ENCODE measurements at places on chromosomes 11 and 22.

- DNase-seq: no peak
These were observed 9.9 kb upstream of the APOBEC3A start for GRCh38 chr22:38947321-38948140.

GRCh38 chr11:94494126-94494680, 419 bp downstream of the ANKRD49 start:
- DNase-seq: no peak

- no peak for DNase-seq
These were observed 3.4 kb downstream of the CAPN1 start for GRCh38 chr11:65185171-65185570.

DNA sequence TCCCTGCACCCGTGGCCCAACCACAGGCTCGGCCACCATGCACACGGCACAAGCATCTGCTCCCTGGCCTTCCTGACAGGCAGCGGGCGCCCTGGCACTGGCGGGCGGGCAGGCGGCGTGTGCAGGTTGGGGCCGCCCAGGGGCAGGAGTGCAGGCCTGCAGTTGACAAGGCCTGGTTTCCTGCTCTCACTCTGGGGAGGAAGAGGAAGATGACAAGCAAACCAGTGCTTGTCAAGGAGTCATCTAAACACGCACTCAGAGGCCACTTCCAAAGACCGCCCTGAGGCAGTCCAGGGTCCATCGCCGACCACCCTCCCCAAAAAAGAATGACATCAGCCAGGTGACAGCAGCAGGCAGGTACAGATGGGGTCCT, 65.3 kb upstream of the LINC01488 start:
- no peak for DNase-seq

GRCh38 chr11:25766332-25767015, 565.5 kb upstream of the ANO3 start:
- no peak for DNase-seq

DNA sequence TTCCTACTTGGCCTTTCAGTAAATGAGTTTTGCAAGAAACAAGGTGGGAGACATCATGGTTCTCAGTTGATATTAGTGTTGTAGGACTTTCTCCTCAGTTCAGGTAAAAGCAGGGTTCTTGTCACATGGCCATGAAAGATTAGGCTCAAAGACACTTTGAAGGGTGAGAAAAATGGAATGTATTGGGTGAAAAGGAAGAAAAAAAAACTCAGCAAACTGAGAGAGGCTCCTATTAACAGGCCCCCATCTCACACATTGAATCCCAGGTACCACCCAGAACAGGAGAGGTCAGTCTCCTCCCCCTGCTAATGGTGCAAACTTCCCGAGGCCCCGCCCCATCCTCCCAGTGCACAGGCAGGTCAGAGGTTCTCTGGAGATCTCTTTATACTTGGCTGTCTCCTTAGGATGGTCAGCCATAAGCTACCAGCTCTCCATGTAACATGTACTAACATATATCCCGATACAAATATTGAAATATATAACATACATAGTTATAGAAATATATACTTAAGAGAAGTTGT, 62.2 kb downstream of the MICAL2 start:
- DNase-seq: no peak

DNA sequence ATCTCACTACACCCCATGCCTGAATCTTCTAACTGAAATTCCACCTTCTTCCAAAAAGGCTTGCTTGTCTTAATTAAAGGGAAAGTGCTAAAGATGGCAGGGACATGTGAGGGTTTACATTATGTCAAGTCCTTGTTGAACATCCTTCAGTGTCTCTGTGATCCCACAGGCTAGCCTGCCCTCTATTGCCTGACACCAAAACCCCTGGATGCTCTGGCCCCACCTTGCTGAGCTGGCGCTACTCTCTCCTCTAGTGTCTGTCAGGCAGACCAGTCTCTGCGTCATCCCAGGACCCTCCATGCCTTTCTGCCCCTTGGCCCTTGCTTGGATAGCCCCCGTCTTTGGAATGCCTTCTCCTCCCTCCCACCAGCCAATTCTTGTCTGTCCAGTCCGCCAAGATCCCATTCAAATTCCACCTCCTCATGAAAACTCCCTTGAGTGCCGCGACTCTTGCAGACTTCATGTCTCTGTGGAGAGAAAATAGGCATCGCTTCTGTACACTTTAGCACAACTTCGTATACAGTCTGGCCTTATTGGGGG, 69.3 kb downstream of the PKNOX2 start:
- no peak for DNase-seq

DNA sequence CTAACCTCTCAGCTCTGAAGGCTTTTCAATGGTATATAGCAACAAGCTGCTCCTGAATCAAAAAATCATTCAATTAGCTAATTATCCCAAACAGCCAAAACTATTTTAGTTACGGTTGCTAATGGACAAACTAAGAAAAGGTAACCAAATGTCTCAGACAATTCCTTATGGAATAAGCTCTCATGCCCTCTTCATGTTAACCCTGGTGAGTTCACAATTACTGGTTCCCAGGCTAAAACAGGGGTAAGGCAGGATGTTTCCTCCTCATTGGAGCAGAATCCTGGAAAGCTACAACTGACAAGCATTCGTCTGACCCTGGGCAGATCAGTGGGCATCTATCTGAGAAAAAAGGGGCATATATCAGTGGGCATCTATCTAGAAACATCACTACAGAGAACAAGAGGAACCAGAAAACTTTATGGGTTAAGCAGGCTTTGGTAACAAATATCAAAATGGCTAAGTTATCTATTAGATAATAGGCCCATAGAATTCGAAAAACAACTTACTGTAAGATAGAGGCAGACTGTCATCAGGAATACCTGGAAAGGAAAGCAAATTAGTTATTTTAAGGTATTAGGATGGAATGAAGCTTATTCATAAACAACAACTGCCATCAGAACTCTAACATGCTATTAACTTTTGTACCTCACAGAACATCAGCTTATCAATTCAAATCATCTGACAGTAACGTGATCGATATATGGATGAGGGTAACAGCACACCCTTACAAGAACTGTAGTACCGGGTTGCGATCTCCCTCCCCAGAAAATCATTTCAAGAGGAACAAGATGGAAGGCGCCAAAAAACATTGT, 14.8 kb upstream of the WDR74 start:
- DNase-seq: no peak

DNA sequence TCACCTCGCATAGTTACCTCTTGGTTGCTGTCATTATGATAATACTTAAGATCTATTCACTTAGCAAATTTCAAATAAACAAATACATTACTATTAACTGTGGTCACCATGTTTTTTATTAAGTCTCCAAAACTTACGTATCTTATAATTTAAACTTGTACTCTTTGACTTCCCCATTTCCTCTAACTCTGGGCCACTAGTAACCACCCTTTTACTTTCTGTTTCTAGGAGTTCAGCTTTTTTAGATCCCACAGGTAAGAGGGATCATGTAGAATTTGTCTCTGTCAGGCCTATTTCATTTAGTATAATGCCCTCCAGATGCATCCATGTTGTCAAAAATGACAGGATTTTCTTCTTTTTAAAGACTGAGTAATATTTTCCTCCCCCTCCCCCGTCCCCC, 212.4 kb upstream of the C11orf87 start:
- DNase-seq: no peak

DNA sequence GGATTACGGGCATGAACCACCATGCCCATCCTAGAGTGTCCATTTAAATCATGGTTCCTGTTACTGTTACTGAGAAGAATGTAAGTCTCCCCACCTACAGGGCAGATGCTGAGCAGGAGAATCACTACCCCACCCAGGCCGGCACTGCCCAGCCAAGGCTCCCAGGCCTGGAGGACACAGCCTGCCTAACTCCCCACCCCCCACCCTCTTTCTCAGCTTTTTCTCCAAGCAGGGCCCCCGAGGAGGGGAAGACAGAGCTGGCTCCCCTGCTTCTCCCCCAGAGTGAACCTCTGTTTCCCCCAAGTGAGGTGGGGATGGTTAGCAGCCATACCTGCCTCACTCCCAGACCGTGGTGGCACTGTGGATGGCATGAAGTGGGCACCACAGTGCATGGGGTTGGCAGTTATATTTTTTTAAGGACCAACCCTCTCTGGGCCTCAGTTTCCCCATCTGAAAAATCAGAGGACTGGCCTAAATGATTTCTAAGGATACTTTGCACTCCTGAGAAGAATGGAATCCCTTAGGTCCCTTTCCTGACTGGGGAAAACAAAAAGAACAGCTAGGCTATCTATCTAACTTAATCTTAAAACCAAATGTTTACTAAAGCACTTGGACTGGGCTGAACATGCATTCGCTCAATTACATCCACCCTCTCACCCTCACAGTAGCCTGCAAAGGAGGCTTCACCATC, 5.0 kb downstream of the CBX7 start:
- DNase-seq: no peak

DNA sequence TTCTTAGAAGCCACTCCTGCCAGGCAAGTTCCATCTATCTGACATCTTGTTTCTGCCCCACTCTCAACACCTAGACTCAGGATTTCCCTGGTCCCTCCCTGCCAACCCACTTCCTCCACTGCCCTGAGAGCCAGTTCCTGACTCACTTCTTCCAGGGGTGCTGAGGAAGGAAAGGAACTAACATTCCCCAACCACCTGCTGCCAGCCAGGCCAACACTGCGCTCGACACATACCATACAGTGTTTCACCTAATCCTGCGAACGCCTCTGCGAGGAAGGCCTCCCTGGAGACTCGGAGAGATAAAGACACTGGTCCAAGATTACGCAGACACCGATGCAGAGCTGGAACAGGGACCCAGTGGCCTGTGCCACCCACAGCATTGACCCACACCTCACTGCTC, 40.2 kb downstream of the MICAL3 start:
- DNase-seq: no peak

DNA sequence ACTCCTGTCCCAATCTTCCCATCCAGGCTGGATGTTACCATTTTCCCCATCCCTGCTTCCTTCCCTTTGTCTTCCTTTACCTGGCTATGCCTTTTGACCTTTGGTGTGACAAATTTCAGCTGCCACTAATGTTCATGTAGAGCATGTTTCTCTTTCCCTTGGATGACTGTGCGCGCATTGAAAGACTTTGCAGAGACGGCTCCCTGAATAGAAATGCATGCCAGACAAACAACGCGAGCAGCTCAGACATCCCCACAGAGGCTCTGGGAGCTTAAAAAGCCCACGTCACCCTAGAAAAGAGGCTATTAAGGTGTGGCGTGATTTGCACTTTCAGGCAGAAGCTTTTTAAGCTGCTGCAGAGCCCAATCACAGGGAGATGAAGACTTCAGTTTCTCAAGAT, 202.0 kb downstream of the NTM start:
- DNase-seq: no peak

- peak; percentile 37 for DNase-seq
These were observed 23.4 kb upstream of the RIC3 start for GRCh38 chr11:8192016-8192895.

- DNase-seq: no peak
These were observed 1.4 kb downstream of the KDELR3 start for GRCh38 chr22:38469306-38469781.

GRCh38 chr11:122138744-122139594, 23.0 kb upstream of the BLID start:
- DNase-seq: no peak

DNA sequence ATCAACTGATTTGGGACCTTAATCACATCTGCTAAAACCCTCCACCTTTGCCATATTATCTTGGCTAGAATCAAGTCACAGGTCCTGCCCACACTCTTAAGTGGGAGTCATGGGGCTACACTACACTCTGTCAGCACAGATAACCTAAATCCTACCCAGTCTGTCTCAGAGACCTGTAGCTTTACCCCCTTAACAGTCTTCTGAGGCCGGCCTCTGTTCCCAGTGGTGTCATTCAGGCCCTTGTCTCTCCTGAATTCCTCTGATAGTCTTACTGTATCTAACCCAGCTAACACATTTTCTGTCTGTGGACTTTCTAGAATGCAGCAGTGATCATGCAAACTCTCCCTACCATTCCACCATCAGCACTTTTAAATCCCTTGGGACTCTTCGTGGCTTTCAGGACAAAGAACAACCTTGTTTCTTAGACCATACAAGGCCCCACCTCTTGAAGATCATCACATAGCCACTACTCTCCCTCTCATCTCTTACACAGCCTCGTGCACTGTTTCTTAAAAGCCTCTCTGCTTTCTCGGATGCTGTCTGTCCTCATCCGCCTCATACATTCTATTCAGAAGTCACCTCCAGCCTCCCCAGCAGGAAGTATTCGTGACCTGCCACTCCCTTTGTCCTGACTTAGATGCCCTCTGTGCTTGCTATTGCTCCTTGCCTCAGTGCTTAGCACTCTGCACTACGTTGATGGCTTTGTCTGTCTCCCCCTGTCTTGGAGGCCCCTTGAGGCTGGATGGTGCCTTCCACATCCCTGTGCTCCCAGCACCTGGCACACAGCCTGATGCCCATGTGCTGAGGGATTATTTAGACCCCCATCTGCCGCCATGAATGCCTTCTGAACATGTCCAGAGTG, 57.9 kb downstream of the PANX1 start:
- no peak for DNase-seq

- no peak for DNase-seq
These were observed 426.4 kb upstream of the LUZP2 start for GRCh38 chr11:24070435-24070834.

DNA sequence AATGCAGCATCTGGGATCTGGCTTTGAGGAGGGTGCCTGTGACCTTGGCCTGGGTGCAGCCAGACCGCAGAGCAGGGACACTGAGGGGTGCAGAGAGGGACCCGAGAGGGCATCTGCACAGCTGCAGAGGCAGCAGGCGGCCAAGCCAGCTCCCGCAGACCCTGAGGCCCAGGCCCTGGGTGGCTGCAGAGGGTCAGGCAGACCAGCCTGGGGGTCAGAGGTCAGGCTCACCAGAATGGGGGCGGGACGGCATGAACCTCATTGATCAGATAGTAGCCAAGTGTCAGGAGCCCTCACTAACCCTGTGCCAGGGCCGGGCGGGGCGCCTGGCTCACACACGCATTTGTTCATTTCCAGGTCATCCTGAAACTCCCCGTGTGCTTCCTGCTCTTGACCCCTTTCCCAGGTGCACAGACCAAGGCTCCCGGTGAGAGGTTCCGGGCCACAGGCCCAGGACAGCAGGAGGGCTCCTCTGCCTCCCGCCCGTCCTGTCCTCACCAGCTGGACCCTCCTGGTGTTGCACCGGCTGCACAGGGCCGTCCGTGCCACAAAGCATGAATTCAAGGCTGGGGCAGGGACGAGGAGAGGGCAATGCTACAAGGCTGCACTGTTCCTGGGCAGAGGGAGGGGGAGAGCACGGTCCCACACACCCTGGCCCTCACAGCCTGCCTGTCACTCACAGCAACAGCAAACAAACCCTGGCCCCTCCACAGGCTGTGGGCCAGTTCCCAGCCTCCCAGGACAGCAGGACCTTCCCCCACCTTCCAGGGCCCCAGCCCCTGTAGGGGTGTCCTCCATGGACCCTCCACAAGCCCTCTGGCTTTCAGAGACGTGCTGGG, 3.3 kb downstream of the RTN4R start:
- no peak for DNase-seq

DNA sequence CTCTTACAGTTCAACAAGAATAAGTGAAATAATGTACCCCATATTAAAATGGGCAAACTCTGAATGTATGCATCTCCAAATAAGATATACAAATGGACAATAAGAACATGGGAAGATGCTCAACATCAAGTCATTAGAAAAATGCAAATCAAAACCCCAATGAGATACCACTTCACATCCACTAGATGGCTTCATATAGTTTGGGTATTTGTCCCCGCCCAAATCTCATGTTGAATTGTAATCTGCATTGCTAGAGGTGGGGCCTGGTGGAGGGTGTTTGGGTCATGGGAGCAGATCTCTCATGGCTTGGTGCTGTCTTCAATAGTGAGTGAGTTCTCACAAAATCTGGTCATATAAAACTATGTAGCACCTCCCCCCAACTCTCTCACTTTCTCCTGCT, 5.7 kb downstream of the MPZL2 start:
- DNase-seq: no peak

GRCh38 chr11:64437426-64437825, 78.5 kb downstream of the RPS6KA4 start:
- no peak for DNase-seq
